SJSA1 (cell line): ENCODE measurements at places on chromosomes 6 and 20. TPM values are rescaled to one million over a fixed set of nuclear protein-coding genes. Genes with fewer than 3 reads are reported as not detected.

Gene CDH26
- not detected in 2 replicates for total RNA-seq

Gene NOX3
- total RNA-seq = not detected in 2 replicates

DNA sequence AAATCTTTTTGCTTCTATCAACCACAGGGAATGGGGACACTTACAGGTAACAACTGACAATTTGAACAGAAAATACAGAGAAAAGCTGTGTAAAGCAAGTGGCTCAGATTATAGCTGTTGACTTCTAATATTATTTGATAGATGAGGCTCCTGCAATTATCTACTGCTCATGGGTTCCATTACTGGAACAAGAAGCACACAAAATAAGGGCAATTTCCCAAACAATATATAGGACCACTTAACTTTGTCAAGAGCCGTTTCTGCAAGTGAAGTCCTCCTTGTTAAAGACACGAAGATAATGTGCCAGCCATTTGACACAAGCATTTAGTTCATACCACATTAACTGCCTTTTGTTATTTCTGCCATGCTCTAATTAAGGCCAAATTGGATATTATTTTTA, 315.5 kb upstream of the ARID1B start:
- DNase-seq = no peak
- H3K4me1 ChIP-seq = no peaks in the 10 kb centered on the region
- no peaks in the 10 kb centered on the region for H3K27me3 ChIP-seq
- no peaks in the 10 kb centered on the region for H3K36me3 ChIP-seq
- H3K27ac ChIP-seq = no peak overlapping the region
- H3K4me3 ChIP-seq = no peak overlapping the region

DNA sequence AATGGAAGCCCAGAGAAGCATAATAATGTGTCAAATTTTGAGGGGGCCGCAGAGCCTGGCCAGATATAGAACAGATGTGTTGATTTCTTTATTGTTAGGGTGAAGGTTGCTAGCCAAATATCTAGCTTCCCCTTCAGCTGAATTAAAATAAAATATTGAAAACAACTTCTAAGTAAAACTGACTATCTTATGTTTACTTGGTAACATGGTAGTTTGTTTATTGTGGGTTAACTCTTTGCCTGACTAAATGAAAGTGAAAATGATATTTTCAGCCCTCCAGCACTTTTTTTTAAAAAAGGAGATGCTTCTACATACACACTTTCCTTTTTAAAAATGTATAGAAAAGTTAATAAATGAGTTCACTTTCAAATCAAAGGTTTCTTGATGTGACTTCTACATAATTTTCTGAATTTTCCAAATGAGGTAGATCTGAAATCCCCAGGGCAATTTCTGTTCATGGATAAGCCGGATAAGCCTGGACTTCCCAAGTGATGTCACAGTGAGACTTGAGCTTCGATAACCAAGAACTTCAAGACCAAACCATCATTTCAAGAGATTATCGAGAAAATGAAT, 172.1 kb upstream of the OLIG3 start:
- no peaks in the 10 kb centered on the region for H3K36me3 ChIP-seq
- H3K4me3 ChIP-seq = no peak overlapping the region
- 0 out of 2 replicates have a peak, but pooled peaks cover 3% of the 10 kb centered on the region for H3K27me3 ChIP-seq
- no peak overlapping the region for H3K27ac ChIP-seq
- H3K4me1 ChIP-seq = peaks cover 9% of the 10 kb centered on the region; the same call in 1 of the 2 replicates

DNA sequence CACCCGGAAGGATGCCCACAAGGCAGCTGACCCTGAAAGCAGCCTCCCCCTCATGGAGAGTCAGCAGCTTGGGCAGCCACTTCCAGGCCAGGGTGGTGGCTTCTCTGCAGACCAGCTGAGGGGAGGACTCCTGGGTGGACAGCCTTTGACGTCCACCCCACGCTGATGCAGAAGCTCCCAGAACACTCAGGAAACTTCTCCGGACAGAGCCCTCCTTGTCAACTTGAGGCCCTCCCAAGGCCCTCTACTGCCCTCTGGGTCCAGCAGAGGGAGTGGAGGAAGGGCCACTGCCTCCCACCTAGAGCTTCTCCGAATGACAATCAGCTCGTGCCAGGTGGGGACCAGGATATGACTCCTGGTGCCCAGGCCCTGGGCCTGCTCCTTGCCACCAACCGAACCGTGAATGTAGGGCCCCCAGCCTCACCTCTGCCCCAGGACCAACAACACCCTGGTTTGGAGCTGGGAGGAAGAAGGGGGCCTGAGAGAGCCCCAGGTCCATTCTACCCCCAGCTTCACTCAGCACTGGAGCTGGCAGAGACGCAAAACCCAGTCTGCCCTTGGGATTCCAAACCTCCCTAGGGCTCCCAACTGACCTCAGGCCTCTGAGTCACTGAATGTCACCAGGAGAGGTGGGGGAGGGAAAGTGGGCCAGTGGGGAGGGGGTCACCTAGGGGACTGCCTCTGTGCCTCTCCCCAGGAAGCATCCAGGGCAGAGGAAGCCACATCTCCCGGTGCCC, 10.9 kb upstream of the SLC22A7 start:
- H3K27ac ChIP-seq = no peak overlapping the region
- no peaks in the 10 kb centered on the region for H3K4me1 ChIP-seq
- DNase-seq = no peak
